CD4-positive, alpha-beta T cell treated with Interleukin-15 for 4 hours (primary cell): ENCODE measurements at places on chromosomes 1 and 21.
A peak's percentile ranks its signal among the peaks of the same experiment; 100 is the strongest.

- DNase-seq = no peak
Measured at GRCh38 chr1:1832820-1833219, 54.5 kb upstream of the NADK start.

DNA sequence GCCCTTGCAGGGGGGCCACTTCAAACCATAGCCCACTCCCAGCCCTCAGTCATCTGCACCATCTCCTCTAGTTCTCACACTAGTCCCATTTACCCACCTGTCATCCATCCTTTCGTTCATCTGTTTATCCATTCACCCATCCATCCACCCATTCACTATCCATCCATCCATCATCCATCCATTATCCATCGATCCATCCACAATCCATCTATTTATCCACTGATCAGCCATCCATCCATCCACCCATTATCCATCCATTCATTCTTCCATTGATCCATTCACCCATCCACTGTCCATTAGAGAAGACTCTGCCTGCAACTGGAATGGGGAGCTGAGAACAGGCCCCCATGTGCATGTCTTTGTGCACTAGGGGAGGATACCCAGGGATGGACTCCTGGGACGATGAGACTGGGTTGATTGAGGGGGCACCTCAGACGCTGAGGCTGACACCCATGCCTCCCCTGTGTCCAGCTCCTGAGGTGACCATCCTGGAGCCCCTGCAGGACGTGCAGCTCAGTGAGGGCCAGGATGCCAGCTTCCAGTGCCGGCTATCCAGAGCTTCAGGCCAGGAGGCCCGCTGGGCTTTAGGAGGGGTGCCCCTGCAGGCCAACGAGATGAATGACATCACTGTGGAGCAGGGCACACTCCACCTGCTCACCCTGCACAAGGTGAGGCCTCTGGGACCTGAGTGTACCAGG lies 97.9 kb downstream of the TRIM11 start:
- DNase-seq = no peak

DNA sequence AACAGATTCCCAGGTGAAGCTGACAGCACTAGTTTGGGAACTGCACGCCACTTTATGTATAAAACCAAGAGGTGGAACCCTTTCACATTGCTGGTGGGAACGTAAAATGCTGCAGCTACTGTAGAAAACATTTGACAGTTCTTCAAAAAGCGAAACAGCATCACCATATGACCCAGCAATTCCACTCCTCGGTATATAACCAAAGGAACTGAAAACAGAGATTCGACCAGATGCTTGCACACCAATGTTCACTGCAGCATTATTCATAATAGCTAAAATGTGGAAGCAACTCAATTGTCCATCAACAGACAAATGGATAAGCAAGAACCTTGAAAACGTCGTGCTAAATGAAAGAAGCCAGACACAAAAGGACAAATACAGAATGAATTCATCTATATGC lies 17.5 kb downstream of the RSPH1 start:
- DNase-seq = no peak

DNA sequence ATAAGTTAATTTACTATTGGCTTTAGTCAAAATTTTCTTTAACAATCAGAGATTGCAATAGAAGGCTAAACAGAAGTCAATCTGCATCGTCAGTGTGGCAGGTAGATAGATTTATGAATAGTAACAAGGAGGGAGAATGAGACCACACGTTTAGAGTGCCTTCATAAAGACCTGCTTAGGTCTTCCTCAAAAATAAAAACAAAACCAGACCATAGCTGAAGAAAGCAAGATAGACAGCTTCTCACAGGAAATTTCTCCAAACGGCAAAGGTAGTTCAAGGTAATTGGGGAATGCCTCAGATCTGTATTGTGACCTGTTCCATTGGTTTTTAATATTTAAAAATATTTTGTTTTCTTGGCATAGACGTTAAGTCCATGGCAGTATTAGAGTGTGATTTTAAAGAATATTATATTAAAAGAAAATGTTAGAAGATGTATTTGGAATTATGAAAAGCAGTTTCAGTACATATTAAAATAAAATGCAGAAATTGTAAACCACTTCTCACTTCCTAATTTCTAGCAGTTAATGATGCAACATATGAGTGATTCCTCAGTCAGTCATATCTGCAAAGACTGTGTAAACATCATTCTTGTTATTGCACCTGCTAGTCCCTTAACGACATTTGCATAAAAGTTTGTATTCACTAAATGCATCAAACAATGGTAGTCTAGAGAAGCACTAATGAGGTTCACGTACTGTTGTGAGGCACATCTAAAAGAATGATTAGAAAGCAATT lies 278.0 kb downstream of the HLX start:
- DNase-seq = no peak

DNA sequence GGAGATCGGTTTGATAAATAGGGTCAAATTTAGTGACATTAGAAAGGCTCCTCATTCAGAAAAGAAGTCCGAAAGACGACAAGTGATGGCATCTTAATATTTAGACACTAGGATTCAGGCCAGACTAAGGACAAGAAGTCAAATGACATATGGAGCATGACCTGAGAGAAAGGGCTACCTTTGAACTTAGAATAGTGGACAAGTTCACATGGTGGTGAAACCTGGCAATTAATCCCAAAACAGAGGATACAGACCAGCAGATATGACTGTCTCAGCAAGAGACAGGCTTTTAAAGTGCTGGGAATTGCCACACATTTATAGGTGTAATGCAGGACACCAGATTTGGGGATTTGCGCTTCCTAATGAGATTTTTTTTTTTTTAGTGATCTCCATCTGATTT lies 145.2 kb downstream of the ZP4 start:
- no peak for DNase-seq

- DNase-seq = peak; percentile 26
Measured at GRCh38 chr1:203663294-203663693, 36.7 kb downstream of the ATP2B4 start.

- DNase-seq = no peak
Measured at GRCh38 chr1:33317354-33317753, 3.5 kb downstream of the A3GALT2 start.

GRCh38 chr21:29152916-29153315 lies 22.5 kb downstream of the MAP3K7CL start:
- no peak for DNase-seq

- no peak for DNase-seq
Measured at GRCh38 chr1:64171246-64171645, 32.2 kb upstream of the UBE2U start.

DNA sequence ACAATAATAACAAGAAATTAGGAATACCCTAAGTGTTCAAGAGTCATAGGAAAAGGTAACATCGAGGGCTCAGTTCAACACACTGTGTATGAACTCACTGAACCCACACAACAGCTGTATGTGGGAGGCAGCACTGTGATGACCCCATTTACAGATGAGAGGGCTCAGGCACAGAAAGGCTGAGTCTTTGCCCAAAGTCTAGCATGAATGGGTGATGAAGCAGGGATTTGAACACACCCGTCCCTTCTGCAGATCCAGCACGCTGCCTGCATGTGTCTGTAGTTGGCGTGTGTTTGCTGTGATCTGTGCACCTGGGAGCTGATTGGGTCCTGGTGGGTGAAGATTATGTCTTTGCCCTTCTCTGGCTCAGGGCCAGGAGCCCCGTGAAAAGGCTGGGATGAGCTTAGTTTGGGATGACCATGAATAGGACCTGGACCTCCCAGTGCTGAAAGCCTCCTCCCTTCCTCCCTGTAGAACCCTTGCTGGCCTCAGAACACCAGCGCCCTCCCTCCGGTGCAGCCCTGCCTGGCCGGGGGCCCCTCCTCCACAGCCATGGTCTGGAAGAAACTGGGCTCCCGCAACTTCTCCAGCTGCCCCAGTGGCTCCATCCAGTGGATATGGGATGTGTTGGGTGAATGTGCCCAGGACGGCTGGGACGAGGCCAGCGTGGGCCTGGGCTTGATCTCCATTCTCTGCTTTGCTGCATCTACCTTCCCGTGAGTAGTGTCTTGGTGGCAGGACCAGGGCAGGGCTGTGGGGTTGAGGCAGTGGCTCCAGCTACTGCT lies 5.2 kb downstream of the SLC66A1 start:
- DNase-seq = no peak

DNA sequence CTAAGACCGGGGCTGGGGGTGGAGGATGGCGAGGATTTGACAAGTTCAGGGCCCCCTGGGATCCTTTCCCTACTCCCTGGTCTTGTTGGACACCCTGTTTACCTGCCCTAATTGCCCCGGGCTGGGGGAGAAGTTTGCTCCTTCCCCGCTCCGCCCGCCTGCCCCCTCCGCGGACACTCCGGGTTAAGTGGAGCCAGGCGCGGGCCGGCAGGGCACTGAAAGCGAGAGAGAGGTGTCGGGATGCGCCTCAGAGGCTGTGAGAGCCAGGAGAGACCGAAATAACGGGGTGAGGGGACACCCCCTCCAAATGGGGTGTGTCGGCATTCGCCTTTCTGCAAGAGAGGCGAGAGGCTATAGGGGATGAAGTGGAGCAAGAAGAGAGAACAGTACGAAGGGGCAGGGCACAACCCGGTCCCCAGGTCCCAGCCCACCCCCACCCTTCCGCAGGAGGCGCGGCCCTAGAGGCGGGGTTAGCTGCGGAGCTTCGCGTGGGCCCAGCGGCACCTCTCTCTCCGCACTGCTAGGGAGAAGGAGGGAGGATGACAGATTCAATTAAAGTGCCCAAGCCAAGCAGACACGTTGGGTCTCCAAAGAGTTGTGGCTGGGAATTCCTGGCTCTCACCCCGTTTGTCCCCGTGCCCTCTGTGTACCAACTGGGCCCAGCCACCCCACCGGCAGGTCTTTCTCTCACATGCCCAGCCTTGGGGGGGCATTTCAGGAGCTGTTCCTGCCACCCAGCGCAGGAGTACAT lies 3.8 kb downstream of the EFNA3 start:
- DNase-seq = no peak

DNA sequence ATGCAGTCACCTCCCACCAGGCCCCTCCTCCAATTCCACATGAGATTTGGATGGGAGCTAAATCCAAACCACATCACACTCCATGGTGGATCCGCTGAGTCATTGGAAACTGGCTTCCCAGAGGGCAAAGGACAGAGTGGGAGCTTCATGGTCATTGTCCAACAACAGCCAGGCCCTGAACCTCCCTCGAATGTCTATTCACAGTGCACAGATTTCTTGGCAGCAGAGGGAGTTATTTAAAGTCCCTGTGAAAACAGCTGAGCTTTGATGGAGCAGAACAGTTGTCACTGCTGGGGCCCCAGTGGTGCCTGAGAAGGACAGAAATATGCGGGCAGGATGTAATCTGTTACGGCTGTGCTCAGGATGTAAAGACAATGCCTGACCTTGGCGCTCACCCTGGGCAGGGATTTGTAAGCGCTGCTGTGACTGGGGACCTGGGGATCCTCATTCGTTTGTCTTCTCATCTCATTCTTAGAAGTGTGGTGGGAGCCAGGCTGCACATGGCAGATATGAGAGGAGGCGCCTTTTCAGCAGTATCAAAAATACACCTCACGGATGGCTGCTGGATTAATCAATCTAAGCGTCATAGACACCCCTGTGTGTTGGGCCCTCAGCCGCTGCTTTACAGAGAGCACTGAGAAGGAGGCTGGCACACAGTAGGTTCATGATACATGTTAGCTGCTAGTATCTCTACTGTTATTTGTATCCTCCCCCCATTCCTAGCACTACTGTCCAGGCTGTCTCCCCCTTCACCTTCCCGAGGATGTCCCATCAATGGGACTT lies 439.4 kb downstream of the PTPRU start:
- no peak for DNase-seq

- peak; percentile 45 for DNase-seq
Measured at GRCh38 chr1:40014253-40014706, 26.2 kb upstream of the CAP1 start.

GRCh38 chr1:184826001-184826400 lies 71.3 kb upstream of the EDEM3 start:
- no peak for DNase-seq

DNA sequence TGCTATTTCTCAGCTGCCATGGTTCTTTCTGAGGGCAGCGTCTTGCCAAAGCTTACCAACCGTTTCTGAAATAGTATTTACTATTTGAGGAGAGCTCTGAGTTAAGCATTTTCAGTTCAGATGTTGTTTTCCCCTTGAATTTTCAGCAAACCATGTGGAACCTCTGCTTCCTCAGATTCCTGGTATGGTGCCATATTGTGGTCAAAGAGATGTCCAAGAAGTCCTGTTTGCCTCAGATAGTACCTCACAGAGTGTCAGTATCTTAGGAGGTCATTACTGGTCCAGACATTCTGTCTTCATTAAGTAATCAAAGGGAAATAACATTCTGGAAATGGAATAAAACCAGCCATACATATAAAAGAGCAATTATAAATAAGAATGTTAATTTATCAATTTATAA lies 36.6 kb downstream of the VANGL2 start:
- DNase-seq = no peak

- no peak for DNase-seq
Measured at GRCh38 chr1:91916811-91917460, 31.0 kb upstream of the TGFBR3 start.

DNA sequence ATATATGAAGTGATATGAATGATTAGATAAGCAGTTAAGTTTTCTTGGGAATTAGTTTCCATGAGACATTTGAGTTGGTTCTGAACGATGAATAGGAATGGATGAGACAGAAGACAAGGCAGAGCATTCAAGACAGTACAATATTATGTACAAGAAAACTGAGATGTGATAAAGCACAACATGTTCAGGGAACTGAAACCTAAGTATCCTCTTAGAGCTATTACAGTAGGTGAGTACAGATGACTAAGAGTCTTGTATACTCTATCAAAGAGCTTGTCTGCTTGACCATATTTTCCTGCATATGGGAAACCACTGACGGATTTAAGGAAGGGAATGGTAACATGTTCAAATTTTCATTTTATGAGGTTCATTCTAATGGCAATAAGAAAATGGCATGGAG lies 61.6 kb downstream of the NME7 start:
- DNase-seq = no peak

- DNase-seq = no peak
Measured at GRCh38 chr1:5312862-5313261, 658.5 kb downstream of the AJAP1 start.

DNA sequence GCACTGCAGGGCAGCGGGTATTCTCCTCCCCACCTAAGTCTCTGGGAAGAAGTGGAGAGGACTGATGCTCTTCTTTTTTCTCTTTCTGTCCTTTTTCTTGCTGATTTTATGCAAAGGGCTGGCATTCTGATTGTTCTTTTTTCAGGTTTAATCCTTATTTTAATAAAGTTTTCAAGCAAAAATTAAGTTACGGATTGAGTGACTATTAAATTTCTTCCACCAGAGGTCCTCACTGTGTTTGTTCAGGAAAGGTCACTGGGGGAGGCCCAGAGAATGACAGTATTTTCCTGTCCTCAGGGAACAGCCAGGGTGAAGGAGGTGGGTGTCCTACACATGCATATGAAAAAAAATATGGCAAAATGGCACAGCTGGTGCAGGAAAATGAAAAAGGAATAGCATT lies 4.4 kb upstream of the ELF3 start:
- no peak for DNase-seq

- peak; percentile 76 for DNase-seq
Measured at GRCh38 chr1:160006312-160006940, 25.4 kb downstream of the PIGM start.

- DNase-seq = no peak
Measured at GRCh38 chr1:242427519-242427918, 97.0 kb downstream of the PLD5 start.

GRCh38 chr1:92989253-92989652 lies 28.0 kb upstream of the DIPK1A start:
- no peak for DNase-seq
